ENCODE measurements at places on chromosomes 2 and 18.

DNA sequence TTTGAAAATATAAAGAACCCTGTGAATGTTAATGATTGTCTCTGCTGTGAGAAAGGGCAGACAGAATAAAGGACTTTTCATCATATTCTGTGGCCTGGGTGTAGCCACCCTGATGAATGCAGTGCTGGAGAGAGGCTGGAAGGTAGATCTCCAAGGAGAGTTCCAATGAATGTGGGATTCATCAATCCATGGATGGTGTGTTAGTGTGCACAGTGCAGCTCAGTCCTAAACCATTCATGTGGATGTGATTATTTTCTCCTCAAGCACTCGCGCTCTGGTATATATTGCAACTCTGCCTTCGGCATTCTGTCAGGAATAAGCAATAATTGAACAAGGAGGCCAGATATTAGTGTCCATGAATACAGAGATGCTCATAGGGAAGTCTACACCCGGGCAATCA, 47.1 kb downstream of the LRRTM1 start:
- no peak for DNase-seq

DNA sequence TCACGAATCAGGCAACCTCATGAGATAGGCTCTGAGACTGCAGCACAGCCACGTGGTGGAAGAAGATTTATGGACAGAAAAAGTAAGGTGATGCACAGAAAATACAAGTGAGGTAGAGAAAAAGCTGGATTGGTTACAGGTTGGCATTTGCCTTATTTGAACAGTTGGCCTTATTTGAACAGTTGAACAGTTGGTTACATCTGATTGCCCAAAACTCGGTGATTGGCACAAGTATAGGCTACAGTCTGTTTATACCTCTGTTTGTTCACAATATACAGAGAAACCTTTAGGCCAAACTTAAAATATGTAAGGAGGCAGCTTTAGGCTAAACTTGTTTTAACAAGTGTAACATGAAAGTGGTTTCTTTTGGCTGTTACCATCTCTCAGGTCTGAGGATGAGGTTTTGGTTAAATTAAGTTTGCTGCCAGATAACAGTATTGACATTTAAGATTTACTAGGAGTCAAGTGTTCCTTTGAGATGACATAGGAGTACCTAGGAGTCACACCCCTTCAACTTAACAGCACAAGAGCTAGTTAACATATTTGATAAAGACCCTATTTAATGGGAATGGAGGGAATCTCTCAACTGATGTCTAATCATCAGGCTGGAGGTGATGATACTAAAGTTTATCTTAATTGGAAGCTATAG, 16.5 kb upstream of the GPR155 start:
- DNase-seq: no peak

GRCh38 chr2:63692002-63692606, 103.3 kb downstream of the MDH1 start:
- no peak for DNase-seq

DNA sequence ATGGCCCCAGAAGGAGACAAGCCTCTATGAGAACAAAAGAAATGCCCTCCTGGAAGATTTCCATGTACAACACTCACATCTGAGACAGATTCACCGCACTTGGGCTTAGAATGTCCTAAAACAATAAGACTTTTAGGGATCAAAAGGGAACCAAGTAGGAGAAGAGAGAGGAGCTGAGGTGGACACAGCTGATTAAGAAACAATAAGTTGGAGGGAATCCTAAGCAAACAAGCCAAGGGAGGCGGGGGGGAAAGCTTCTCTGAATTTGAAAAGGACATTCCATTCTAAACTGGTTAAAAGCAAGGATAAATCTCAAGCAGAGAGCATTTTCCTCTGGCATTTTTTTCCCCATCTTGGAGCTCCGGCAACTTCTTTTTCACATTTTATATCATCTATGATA, 9.9 kb downstream of the ACVR1 start:
- DNase-seq: no peak

DNA sequence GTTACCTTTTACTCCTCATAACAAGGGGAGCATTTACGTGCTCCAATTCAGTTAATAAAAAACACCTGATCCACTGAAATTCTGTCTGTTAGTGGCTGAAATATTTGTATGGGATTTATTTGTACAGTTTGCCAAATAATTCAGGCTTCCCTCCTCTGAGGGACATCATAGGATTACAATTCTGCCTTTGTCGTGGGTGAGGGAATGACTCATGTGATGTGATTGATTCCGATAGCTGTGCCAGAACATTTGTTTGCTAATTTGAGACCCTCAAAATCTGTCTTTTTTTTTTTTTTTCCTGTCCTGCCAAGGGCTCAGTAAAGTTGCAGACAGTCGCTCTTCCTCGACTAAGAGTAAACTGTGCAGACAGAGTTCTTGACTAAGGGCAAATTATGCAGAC, 612.6 kb upstream of the CDH2 start:
- no peak for DNase-seq

GRCh38 chr2:39545957-39546356, 108.9 kb upstream of the MAP4K3 start:
- no peak for DNase-seq

- DNase-seq: no peak
These were observed 690.4 kb upstream of the HS6ST1 start for GRCh38 chr2:129008881-129009554.

DNA sequence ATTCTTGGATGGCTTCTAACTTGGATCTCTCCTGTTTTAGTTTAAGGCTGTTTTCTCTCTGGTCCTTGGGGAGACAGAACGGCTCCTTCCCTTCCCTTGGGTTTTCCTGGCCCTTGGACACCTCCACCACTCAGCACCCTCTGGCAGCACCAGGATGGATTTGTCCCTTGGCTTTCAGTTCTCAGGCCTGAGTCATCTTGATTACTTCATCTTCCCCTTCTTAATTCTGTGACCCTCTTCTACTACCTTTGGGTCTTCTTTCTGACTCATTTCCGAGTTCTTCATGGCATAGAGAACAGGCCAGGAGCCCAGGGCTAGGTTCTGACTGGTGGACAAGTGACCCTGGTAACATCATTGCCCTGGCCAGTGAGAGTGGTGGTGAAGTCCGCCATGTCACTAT, 14.9 kb downstream of the IGFBP2 start:
- DNase-seq: no peak

GRCh38 chr18:58578835-58579560, 49.9 kb downstream of the ALPK2 start:
- DNase-seq: no peak

DNA sequence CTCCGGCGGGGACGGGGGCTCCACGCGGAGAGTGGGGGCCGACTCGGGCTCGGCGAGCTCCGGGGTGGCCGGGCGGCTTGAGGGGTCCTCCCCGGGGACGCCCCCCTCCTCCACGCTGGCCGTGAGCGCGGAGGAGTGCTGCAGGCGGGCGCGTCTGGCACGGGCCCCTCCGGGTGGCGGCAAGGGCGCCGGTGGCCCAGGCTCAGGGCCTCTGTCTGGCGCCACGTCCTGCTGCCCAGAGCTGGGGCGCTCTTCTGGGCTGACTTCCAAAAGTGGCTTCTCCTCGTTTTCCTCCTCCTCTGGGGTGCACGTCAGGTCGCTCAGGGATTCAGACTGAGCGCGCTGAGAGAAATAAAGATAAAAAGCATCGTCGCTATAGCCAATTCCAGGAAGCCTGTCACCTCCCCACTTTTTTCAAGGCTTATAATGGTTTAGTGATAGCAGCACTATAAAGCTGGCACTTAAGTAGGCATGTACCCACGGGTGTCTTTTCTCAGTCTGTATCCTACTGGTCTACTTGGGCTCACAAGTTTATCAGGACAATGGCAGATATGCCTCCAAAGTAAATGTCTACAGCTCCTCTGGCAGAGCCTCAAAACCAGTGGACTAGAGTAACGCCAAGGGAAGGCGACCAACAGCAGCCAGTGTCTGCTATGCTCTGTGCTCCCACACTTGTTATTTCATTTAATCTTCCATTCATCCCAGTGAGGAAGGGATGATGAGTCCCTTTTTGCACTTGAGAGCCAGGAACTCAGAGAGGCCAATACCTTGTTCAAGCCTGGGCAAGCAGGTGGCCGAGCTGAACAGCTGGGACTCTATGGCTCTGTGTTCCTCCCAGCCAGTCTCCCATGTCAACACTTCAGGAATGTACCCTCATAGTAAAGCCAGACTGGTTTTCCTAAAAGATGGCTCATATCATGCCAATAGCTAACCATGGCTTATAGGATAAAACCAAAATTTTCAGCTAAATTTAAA, 92.6 kb upstream of the MGAT4A start:
- no peak for DNase-seq

DNA sequence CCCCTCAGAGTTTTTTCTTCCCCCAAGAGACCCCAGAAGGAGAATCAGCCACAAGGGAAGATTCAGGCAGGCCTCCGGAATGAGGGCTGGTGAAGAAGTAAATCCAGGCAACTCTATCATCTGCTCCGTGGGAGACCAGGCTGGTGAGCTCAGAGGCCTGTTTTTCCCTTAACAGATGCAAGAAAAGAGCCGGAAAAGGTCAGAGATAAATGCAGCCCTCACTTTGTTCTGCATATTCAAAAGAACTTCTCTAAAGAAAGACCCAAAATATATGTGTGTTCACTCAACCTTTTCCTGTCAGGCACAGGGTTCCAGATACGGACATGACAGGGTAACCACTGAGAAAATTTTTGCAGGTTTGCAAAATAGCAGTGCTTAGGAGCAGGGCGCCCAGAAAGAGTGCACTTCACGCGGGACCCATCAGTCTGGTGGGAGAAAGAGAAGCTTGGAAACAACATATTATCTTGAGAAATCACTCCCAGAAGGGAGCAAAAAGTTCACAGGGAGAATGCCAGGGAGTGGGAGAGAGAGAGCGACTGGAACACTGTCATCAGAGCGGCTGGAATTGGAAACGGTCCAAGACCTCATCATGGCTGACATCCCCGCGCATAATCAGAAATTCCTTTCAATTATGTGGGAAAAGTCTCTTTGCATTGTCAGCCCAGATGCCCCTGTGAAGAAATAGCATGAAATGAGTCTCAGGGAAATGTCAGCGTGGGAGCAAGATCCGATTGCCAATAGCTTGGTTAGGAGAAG, 244.8 kb upstream of the SLC14A2 start:
- no peak for DNase-seq

GRCh38 chr2:231334981-231335380, 60.5 kb upstream of the B3GNT7 start:
- DNase-seq: no peak

DNA sequence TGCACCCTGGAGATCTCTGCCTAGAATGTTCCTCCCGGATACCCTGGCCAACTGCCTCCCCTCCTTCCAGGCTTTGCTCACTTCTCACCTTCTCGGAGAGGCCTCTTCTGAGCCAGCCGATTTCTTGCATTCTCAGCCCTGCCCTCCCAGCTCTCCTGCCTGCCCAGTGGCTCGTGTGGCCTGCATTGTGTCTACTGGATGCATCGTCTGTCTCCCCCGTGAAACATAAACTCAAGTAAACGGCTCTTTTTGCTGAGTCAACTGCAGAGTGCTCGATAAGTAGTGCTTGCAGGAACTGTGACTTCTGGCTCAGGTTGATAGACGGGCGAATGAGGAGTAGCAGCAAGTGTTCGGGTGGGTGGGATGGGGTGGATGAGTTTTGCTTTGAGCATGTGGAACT, 112.5 kb upstream of the ODC1 start:
- DNase-seq: no peak

GRCh38 chr2:62826141-62826540, 120.6 kb downstream of the EHBP1 start:
- DNase-seq: no peak

GRCh38 chr2:155377266-155377680, 678.8 kb downstream of the KCNJ3 start:
- no peak for DNase-seq

GRCh38 chr2:89850881-89851582, 1159.6 kb downstream of the RPIA start:
- no peak for DNase-seq

DNA sequence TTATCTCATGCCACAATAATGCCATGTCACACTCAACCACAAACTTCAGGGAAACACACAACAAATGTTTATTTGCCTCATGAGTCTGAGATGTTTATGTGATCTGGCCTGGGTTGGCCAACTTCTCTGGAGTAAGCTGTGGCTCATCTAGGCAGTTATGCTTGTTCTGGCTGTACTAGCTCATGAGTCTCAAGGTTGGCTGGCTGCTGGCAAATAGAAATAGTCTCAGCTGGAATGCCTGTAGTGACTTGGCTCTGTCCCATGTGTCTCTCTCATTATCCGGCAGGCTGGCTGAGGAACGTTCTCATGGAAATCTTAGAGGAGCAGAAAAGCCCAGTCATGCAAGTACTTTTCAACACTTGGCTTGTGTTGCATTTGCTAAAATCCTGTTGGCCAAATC, 234.9 kb upstream of the CDH2 start:
- no peak for DNase-seq

DNA sequence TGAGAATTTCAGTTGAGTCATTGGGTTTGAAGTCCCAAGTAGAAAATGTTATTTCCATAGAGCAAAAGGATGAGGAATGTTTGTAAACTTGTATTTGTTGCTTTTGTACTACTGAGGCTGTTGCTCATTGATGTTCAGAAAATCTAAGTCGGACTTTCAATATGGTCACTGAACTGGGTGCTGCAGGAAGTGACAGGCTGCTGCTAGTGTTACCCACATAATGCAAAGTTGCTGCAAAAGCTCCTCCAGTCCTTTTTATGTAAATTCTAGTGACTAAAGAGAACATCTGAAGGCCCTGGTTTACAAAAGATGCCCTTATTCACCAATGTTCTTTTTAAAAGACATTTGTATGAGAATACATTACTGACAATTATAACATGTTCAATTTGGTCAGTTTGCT, 131.1 kb upstream of the FAM98A start:
- DNase-seq: no peak

- DNase-seq: no peak
These were observed 749 bp downstream of the STK25 start for GRCh38 chr2:241507430-241508239.

DNA sequence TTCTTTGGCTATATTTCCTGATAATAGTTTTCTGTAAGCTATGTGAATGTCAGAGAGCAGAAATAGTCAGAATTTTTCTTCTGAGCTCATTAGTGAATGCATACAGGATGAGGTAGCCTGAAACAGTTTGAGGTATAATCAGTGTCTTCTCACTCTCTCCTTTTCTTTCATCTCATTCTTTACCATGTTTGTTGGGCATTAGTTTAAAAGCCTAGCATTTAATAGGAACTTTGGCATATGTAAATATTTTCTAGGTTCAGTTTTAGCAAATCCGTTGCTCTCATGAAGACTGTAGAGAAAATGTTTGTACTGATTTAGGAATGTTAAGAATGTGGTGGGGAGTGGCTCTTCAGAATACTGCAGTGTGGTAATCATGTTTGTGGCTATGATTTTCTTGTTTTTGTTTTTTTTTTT, 119.4 kb downstream of the PARD3B start:
- DNase-seq: no peak

GRCh38 chr2:239131521-239131920, 269.3 kb downstream of the HDAC4 start:
- no peak for DNase-seq
